ENCODE measurements at places on chromosomes 11 and 22.

- DNase-seq: no peak
These were observed 532.9 kb downstream of the TBC1D22A start for GRCh38 chr22:47295226-47295901.

- DNase-seq: peak; percentile 92
These were observed 51.7 kb downstream of the FLI1 start for GRCh38 chr11:128745311-128746136.

GRCh38 chr11:126797457-126798169 is 203.0 kb downstream of the KIRREL3 start:
- no peak for DNase-seq

GRCh38 chr22:49215840-49216239 is 611.8 kb downstream of the BRD1 start:
- no peak for DNase-seq

- peak; percentile 85 for DNase-seq
These were observed 7.9 kb upstream of the CTSC start for GRCh38 chr11:88345408-88345807.

DNA sequence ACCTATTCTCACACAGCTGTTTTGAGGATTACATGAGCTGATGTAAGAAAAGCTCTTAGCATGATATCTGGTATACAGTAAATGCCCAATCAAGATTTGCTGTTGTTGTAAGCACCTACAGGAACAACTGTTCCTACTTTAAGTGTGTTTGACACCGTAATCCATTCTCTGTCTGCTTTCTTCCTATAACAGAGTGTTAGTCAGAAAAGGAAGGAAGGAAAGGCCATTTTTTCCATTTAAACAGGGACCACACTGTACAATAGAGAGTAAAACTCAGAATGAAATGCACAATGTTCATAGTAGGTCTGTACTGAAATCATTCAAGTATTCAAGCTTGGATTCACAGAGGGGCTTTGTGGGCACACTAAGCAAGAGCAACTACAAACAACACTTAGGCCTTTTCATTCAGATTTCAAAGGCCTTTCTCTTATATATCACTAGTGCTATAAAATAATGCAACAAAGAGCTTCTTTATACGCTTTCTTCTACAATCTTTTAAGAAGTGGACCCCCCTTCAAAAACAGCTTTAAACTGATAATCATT is 21.5 kb downstream of the MTCH2 start:
- DNase-seq: no peak

Measured in hematopoietic multipotent progenitor cell treated with erythropoietin and hydrocortisone succinate and interleukin-3 and kit ligand, for 4 days (in vitro differentiated cells).